ENCODE measurements at places on chromosomes 4 and X. TPM values are rescaled to one million over a fixed set of nuclear protein-coding genes. Genes with fewer than 3 reads are reported as not detected.

CPZ gene
- not detected for total RNA-seq

UBE2D3 gene
- 659 TPM for total RNA-seq

GAGE1 gene
- total RNA-seq: not detected

UGT2B15 gene
- total RNA-seq: not detected

STK26 gene
- total RNA-seq: 27.9 TPM

DNA sequence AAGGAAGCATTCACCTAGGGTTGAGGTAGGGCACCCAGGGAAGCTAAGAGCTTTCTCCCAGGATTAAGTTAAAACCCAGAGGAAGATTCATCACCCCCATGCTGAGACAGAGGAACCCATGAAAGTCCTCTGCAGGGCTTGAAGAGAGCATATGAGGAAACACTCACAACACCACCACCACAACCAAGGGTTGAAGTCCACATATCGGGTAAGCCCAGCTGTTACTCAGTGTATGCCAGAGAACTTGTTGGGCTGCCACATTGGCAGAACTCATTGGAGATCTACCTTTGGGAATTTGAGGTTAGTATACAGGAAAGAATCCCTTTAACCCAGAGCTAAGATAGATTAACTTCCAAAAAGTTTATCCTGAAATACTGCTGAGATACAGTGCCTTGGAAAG is 75.1 kb downstream of the INTS6L start:
- H3K27ac ChIP-seq: no peak overlapping the region
- H3K27me3 ChIP-seq: no peaks in the 10 kb centered on the region
- DNase-seq: no peak
- H3K4me1 ChIP-seq: no peaks in the 10 kb centered on the region
- H3K4me3 ChIP-seq: no peak overlapping the region

DNA sequence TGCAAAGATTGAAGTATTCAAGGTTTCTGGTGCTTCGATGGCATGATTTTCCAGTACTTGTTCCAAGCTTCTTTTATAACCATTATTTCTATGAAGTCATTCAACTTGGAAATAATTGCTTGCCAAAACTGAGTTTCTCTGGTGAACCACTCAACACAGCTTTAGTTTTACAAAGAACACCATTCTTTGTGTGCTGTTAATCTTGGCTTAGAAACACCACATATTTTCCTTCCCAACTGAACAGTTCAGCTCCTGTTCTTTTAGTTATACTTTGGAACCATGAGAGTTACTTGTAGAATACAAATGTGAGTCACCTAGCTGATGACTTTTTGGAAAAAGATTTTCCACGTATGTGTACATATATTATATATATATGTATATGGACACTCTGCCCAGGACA is 32.7 kb downstream of the TMEM47 start:
- no peaks in the 10 kb centered on the region for H3K27me3 ChIP-seq
- no peaks in the 10 kb centered on the region for H3K4me1 ChIP-seq
- H3K4me3 ChIP-seq: no peak overlapping the region
- H3K27ac ChIP-seq: no peak overlapping the region
- H3K36me3 ChIP-seq: no peaks in the 10 kb centered on the region
- DNase-seq: no peak

GRCh38 chrX:109845996-109846395 is 112.9 kb upstream of the ACSL4 start:
- H3K27ac ChIP-seq: no peak overlapping the region
- no peak overlapping the region for H3K4me3 ChIP-seq
- H3K4me1 ChIP-seq: no peaks in the 10 kb centered on the region
- no peaks in the 10 kb centered on the region for H3K27me3 ChIP-seq

DNA sequence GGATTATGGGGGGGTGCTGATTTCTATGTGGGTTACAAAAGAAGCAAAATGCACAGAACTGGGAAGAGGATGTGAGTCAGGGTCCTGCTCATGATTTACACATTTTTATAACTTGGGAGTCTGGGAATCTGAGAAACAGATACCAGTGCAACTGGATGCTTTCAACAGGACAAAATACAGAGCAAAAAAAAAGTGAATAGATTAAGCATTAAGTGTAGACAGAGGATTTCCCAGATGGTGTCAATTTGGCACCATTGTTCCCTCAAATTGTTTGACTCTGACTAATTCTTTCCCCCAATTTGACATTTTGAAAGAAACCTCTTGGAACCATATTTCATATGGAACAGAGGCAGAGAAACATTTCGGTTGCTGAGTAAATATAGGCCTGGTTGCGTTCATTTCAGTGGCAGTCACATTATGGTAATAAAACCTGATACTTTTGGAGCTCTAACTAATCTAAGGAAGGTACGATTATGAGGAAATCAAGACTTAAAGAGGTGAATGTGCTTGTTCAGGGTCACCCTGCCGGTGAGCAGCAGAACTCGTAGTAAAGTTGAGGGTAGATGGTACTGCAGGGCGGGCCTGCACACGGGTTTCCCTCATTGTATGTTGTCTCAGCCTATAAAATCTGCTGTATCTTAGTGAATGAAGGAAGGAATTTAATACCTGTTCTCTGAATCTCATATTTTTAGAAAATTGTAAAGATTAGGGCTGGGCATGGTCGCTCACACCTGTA is 18.7 kb upstream of the CDKL5 start:
- DNase-seq: no peak
- H3K4me3 ChIP-seq: no peak overlapping the region
- H3K36me3 ChIP-seq: no peaks in the 10 kb centered on the region
- H3K27me3 ChIP-seq: no peaks in the 10 kb centered on the region
- no peaks in the 10 kb centered on the region for H3K4me1 ChIP-seq

GRCh38 chr4:26584725-26585124 is 841 bp downstream of the TBC1D19 start:
- peaks cover 11% of the 10 kb centered on the region for H3K4me1 ChIP-seq
- peak overlapping the region; percentile 85 for H3K27ac ChIP-seq
- no peaks in the 10 kb centered on the region for H3K36me3 ChIP-seq

DNA sequence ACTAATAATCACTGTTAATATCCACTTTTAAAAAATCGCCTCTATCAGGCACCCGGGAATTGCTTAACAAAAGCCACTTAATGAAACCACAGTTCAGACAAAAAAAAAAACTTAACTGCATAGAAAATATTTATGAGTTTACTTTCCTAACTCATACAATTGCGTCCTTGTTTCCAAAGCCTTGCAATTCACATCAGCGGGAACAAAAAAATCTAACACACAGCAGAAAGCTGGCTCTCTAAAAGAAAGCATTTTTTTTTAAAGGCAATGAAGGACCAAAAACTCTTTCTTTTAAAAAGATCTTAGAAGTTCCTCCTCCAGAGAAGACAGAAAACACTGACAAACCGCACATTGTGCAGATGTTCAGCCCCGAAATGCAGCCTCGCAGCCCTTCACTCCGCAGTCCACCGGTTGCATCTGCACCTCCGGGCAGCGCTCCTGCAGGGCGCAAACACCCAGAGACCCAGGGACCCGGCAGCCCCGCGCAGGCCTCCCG is 812 bp downstream of the FAT1 start:
- H3K36me3 ChIP-seq: no peaks in the 10 kb centered on the region
- H3K4me3 ChIP-seq: no peak overlapping the region
- DNase-seq: no peak
- H3K4me1 ChIP-seq: peaks cover 3% of the 10 kb centered on the region
- H3K27me3 ChIP-seq: peaks cover 54% of the 10 kb centered on the region
- no peak overlapping the region for H3K27ac ChIP-seq

Data from CD4-positive, alpha-beta T cell (primary cell).